ENCODE measurements at places on chromosomes 3 and 15. TPM values are rescaled to one million over a fixed set of nuclear protein-coding genes. Genes with fewer than 3 reads are reported as not detected.

Gene CCDC39
- total RNA-seq, result 0.25 TPM

Gene ETFA
- total RNA-seq, result 141 TPM

Gene XIRP1
- total RNA-seq, result not detected

Gene HGD
- total RNA-seq, result not detected

Gene APOD
- not detected for total RNA-seq

Gene ZKSCAN7
- 15.5 TPM for total RNA-seq

Gene NTRK3
- 0.86 TPM for total RNA-seq

Gene VILL
- total RNA-seq, result 23.2 TPM

Gene GOLGA6L6
- not detected for total RNA-seq

Gene METTL6
- total RNA-seq, result 20.3 TPM

Gene XCR1
- total RNA-seq, result not detected

GRCh38 chr15:77818484-77819047, 185.9 kb upstream of the LINGO1 start:
- H3K4me1 ChIP-seq, result peaks cover 6% of the 10 kb centered on the region
- peak; percentile 71 for DNase-seq
- H3K36me3 ChIP-seq, result no peaks in the 10 kb centered on the region
- no peak overlapping the region for H3K4me3 ChIP-seq
- peaks cover 69% of the 10 kb centered on the region for H3K27me3 ChIP-seq
- H3K27ac ChIP-seq, result no peak overlapping the region

GRCh38 chr3:194991338-194991654, 279.7 kb downstream of the XXYLT1 start:
- DNase-seq, result peak; percentile 1
- H3K36me3 ChIP-seq, result no peaks in the 10 kb centered on the region
- no peaks in the 10 kb centered on the region for H3K4me1 ChIP-seq

- H3K4me1 ChIP-seq, result peaks cover 10% of the 10 kb centered on the region
- H3K27me3 ChIP-seq, result peaks cover 52% of the 10 kb centered on the region
- no peak overlapping the region for H3K4me3 ChIP-seq
- no peaks in the 10 kb centered on the region for H3K36me3 ChIP-seq
- no peak for DNase-seq
Observed at GRCh38 chr3:123790254-123791072, 93.7 kb downstream of the MYLK start.

GRCh38 chr15:101502572-101503295, 13.2 kb upstream of the PCSK6 start:
- no peak overlapping the region for H3K27ac ChIP-seq
- no peak overlapping the region for H3K4me3 ChIP-seq
- no peaks in the 10 kb centered on the region for H3K36me3 ChIP-seq
- H3K27me3 ChIP-seq, result no peaks in the 10 kb centered on the region

GRCh38 chr3:20701641-20702040, 515.6 kb upstream of the SGO1 start:
- H3K4me1 ChIP-seq, result no peaks in the 10 kb centered on the region
- H3K27ac ChIP-seq, result no peak overlapping the region
- no peak for DNase-seq
- no peak overlapping the region for H3K4me3 ChIP-seq
- no peaks in the 10 kb centered on the region for H3K36me3 ChIP-seq
- no peaks in the 10 kb centered on the region for H3K27me3 ChIP-seq

GRCh38 chr15:67080900-67081431, 15.6 kb downstream of the SMAD3 start:
- peaks cover 19% of the 10 kb centered on the region for H3K36me3 ChIP-seq
- H3K27ac ChIP-seq, result peak overlapping the region; percentile 3
- H3K27me3 ChIP-seq, result no peaks in the 10 kb centered on the region
- peak overlapping the region; percentile 44 for H3K4me3 ChIP-seq

DNA sequence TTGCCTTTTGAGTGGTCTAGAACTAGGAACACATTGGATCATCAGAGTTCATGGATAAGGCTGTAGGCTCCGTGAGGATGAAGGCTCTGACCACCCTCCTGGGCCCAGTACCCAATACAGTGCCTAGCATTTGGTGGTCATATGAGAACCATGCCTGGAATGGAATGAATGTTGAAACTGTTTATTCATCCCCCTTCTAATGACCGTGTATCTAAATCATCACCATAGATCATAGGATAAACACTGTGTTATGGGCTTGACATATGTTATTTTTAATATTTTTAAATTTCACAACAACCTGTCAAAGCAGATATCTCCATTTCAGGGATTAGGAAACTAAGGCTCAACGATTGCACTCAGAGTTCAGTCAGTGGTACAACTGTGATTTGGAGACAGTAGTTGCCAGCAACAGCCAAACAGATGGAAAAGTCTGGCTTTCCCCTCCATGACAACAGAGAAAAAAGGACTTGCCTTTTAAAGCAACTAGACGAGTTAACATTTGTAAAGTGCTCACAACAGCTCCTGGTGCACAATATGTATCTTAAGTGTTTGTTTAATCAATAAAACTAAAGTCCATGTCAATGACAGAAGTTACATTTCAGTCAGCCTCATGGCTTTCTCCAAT, 89.6 kb downstream of the TMEM266 start:
- H3K4me3 ChIP-seq, result no peak overlapping the region
- H3K27ac ChIP-seq, result no peak overlapping the region
- no peak for DNase-seq
- H3K27me3 ChIP-seq, result no peaks in the 10 kb centered on the region

DNA sequence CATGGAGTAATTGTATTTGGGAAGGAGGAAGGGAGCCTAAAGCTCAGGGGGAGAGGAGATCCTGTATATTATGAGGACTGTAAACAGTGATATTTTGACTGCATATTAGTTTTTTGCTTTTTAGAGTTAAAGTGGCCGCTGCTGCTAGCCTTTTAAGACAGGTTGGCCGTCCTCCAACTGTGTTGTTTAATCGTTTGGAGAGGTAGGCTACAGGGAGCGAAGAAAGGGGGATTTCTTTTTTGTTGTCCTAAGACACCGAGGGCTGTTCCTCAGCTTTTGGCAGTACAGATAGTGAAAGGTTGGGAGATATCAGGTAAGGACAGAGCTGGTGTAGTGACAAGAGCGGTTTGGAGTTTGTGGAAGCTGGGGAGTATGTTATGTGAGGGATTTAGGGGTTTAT, 38.2 kb upstream of the RNF7 start:
- H3K4me1 ChIP-seq, result peaks cover 2% of the 10 kb centered on the region
- H3K4me3 ChIP-seq, result no peak overlapping the region
- H3K27ac ChIP-seq, result no peak overlapping the region
- DNase-seq, result no peak

DNA sequence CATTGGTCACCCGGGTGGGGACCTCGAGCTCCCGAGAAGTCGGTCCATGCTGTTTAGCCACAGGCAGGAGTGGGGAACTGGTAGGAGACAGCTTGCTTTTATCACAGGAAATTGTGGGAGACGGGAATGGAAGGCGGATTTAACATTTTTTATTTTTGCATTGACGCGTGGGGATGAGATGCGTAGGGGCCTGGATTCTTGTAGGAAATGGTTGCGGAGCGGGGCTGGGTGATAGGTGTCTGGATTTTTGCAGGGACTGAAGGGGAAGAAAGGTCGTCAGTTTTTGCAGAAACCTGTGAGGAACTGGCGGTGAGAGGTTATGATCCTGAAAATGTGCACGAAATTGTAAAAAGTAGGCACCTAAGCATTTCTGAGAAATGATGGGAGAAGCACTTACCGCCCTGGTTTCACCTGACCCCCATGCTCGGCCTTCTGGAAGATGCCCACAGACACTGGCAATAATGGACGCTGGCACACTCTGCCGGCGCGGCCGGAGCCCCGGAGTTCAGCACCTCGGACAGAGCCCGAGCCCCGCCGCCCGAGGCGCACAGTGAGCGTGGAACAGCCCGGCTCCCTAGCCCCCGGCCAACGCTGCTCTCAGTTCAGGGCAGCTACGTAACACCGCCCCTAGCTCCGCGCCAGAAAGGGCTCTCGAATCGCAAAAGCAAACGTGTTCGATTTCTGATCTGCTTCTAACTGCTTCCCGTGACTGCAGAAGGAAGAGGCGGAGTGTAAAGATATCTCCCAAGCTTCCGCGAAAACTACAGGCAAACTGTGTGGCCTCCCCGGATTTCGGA, 928 bp downstream of the ANKRD34C start:
- peak; percentile 92 for DNase-seq
- H3K27ac ChIP-seq, result no peak overlapping the region
- H3K36me3 ChIP-seq, result no peaks in the 10 kb centered on the region
- peak overlapping the region; percentile 41 for H3K4me3 ChIP-seq
- no peaks in the 10 kb centered on the region for H3K4me1 ChIP-seq
- H3K27me3 ChIP-seq, result peaks cover 99% of the 10 kb centered on the region

DNA sequence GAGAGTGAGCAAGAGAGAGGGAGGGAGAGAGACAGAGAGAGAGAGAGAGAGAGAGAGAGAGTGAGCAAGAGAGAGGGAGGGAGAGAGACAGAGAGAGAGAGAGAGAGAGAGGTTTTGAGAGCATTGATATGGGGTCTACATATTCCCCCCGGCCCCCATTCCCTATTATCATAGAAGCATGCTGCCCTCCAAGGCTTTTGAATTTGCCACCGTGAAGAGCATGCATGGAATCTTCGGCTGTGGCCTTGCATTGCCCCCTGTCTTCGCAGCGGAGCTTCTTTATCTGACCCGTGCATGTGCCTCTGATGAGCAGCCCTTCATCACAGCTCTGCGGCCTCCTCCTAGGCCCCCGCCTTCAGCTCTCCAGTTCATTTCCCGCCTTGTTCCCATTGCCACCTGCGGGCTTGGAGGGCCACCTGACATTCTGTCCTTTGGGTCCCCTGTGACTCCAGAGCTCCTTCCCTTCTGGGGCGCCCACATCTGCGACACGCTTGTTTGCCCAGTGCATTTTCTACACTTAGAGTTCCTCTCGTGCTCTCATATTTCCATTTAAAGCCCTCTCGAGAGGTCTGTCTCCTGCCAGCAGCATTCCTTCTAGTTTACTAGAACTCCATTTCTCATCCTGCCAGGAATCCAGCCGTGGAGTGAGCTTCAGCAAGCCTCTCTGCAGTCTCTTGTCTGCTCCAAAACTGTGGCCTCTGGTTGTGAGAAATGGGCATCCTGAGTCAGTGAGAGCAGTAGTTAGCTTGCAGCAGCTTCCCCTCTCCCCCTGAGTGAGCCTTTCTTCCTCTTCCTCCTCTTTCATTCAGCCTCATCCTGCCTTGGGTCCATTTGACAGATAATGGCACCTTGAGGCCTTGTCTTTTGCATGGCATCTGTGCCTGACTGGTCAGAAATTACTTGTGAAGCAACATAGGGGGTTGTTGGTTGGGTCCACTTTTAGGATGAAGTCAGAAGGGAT, 25.3 kb downstream of the LPP start:
- H3K27ac ChIP-seq, result no peak overlapping the region
- no peak for DNase-seq
- peaks cover 48% of the 10 kb centered on the region for H3K36me3 ChIP-seq
- no peaks in the 10 kb centered on the region for H3K27me3 ChIP-seq

GRCh38 chr15:66897971-66898370, 167.4 kb upstream of the SMAD3 start:
- peaks cover 10% of the 10 kb centered on the region for H3K4me1 ChIP-seq
- H3K27me3 ChIP-seq, result no peaks in the 10 kb centered on the region
- no peak overlapping the region for H3K4me3 ChIP-seq
- DNase-seq, result peak; percentile 36
- H3K27ac ChIP-seq, result no peak overlapping the region

- no peak overlapping the region for H3K27ac ChIP-seq
- H3K4me3 ChIP-seq, result no peak overlapping the region
- H3K27me3 ChIP-seq, result no peaks in the 10 kb centered on the region
- DNase-seq, result peak; percentile 60
- H3K4me1 ChIP-seq, result peaks cover 2% of the 10 kb centered on the region
Observed at GRCh38 chr3:160921020-160921635, 165.1 kb downstream of the PPM1L start.

GRCh38 chr3:172040981-172041963, 1.9 kb downstream of the FNDC3B start:
- peak overlapping the region; percentile 91 for H3K27ac ChIP-seq
- H3K4me3 ChIP-seq, result peak overlapping the region; percentile 97
- H3K27me3 ChIP-seq, result no peaks in the 10 kb centered on the region
- H3K36me3 ChIP-seq, result peaks cover 17% of the 10 kb centered on the region

- no peaks in the 10 kb centered on the region for H3K27me3 ChIP-seq
- peaks cover 65% of the 10 kb centered on the region for H3K36me3 ChIP-seq
- H3K4me3 ChIP-seq, result no peak overlapping the region
- H3K27ac ChIP-seq, result no peak overlapping the region
- peaks cover 9% of the 10 kb centered on the region for H3K4me1 ChIP-seq
- no peak for DNase-seq
Observed at GRCh38 chr15:62732078-62732477, 310.5 kb upstream of the TPM1 start.

DNA sequence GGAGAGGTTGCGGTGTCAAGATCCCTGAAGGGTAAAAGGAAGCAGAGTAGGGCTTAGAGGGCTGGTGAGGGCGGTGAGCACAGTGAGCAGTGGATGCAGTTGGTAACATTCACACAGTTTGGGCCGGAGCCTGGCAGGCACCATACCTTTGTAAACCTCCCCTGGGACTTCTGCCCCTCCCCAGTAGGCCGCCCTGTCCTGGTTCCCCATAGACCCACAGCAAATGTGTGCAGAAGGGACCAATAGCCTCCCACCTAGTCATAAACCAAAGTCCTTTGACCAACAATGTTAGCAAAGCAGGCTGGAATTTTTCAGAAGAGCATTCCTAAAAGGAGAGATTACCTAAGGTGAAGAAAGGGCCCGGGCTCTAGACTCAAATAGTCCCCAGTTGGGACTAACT, 1.7 kb upstream of the PHGR1 start:
- H3K27me3 ChIP-seq, result no peaks in the 10 kb centered on the region
- H3K27ac ChIP-seq, result no peak overlapping the region
- no peak overlapping the region for H3K4me3 ChIP-seq

- H3K27ac ChIP-seq, result no peak overlapping the region
- no peaks in the 10 kb centered on the region for H3K36me3 ChIP-seq
- peaks cover 26% of the 10 kb centered on the region for H3K27me3 ChIP-seq
- peak overlapping the region; percentile 75 for H3K4me3 ChIP-seq
- DNase-seq, result no peak
Observed at GRCh38 chr3:65549626-65549959, 489.1 kb downstream of the MAGI1 start.

DNA sequence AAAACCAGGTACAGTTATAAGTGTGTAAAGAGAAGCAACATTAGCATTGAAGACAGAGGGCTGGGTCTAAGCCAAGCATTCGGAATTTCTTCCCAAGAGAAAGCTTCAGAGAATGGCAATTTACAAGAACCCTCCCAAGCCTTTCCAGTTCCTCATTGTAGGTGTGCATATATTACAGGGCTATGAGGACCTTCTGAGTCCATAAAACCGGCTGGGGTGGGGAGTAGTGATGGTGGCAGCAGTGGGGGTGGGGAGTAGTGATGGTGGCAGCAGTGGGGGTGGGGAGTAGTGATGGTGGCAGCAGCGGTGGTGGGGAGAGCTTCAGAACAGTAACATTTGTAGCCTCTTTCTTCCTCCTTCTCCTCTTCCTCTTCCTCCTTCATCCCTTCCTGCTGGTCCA, 368.7 kb upstream of the UMPS start:
- no peak overlapping the region for H3K27ac ChIP-seq
- DNase-seq, result no peak
- H3K27me3 ChIP-seq, result no peaks in the 10 kb centered on the region
- no peak overlapping the region for H3K4me3 ChIP-seq
- H3K4me1 ChIP-seq, result peaks cover 5% of the 10 kb centered on the region

GRCh38 chr3:190155752-190156151, 35.1 kb upstream of the P3H2 start:
- H3K27me3 ChIP-seq, result no peaks in the 10 kb centered on the region
- H3K4me3 ChIP-seq, result peak overlapping the region; percentile 44
- DNase-seq, result no peak
- H3K27ac ChIP-seq, result no peak overlapping the region
- H3K4me1 ChIP-seq, result peaks cover 4% of the 10 kb centered on the region

GRCh38 chr15:93055211-93055610, 33.8 kb downstream of the RGMA start:
- DNase-seq, result no peak
- H3K4me3 ChIP-seq, result no peak overlapping the region
- H3K4me1 ChIP-seq, result peaks cover 3% of the 10 kb centered on the region
- peaks cover 60% of the 10 kb centered on the region for H3K36me3 ChIP-seq
- H3K27me3 ChIP-seq, result no peaks in the 10 kb centered on the region

- peak overlapping the region; percentile 91 for H3K4me3 ChIP-seq
- H3K36me3 ChIP-seq, result no peaks in the 10 kb centered on the region
- H3K4me1 ChIP-seq, result no peaks in the 10 kb centered on the region
- H3K27ac ChIP-seq, result no peak overlapping the region
Observed at GRCh38 chr15:90351479-90352106, 491 bp upstream of the ZNF774 start.

All from endodermal cell (in vitro differentiated cells).